ENCODE measurements at places on chromosomes 2 and 18.

GRCh38 chr18:52325997-52326396 is 14.0 kb upstream of the DCC start:
- no peak for DNase-seq

- DNase-seq: no peak
These were observed 346.7 kb downstream of the RAD51AP2 start for GRCh38 chr2:17171446-17172049.

GRCh38 chr2:154696810-154697417 is 1.6 kb upstream of the KCNJ3 start:
- no peak for DNase-seq

DNA sequence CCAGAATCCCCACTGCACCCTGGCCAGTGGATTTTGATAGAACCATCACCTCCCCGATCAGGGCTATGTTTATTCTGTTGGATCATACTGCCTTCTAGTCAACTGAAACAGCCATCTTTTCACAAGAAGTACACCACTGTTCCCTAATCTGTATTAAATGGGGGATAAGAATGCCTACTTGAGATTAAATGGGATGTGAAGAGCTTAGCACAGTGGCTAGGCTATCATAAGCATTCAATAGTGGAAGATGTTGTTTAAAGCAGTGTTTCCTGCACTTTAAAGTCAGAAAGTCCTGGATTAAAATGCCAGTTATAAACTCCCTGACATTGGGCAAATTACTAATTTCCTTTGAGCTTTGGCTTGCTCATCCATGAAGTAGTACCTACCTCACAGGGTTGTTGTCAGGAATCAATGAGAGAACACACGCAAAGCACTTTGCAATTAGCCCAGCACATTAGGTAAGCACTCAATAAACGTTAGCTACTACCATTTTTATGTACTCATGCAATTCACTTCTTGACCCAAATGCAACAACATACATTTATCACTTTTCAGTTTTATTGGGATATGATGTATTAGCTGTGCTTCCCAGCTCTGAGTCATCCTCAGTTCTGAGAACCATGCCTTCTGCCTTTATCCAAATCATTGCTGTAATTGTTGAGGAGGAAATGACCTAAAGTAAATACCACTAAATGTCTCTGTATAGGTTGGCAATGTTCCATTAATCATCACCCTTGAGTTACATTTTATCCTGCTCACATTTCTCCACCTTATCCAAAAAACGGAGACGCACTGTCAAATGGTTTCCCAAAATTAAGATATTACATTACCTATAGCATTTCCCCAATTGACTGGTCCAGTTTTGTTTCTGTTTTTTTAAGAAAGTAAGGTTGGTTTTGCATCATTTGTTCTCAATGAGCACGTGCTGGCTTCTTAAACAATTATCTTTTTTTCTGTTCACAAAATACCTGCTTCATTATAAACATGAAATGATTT is 2.1 kb downstream of the TMEM247 start:
- DNase-seq: no peak

- no peak for DNase-seq
These were observed 63.3 kb upstream of the CSRNP3 start for GRCh38 chr2:165406173-165406572.

DNA sequence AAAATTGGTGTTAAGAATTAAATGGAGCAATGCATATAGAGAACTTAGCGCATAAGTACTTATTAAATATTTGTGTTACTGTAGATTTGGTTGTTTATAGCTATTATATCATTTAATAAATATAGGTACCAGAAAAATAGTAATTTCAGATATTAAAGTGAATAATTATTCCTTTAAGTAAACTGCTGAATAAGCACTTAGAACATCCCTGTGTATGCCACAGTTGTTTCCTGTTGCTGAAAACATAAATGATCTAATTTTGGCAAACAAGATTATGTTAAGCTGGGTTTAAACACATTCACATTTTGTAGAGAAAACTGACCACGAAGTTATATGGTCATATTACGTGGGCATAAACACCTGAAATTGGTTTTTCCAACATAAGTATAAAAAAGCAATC is 388.0 kb upstream of the ZNF804A start:
- no peak for DNase-seq

- no peak for DNase-seq
These were observed 105.1 kb downstream of the NDUFA10 start for GRCh38 chr2:239919774-239920692.

DNA sequence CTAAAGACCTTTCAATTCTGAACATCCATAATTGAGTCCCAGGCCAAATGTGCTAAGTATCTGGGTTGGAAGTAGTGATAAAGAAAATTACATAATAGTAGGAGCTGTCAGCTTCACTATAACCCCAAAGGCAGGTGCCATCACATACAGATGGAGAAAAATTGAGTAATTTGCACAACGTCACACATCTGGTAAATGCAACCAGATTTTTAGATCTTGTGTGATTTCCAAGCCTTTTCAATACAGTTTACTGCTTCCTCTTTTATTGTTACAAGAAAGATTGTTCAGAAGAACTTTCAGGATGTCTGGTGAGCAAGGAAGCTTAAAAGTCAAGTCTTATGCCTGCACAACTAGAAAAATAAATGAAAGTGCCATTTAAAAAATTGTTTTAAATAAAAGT is 62.3 kb downstream of the UBE2E3 start:
- no peak for DNase-seq

DNA sequence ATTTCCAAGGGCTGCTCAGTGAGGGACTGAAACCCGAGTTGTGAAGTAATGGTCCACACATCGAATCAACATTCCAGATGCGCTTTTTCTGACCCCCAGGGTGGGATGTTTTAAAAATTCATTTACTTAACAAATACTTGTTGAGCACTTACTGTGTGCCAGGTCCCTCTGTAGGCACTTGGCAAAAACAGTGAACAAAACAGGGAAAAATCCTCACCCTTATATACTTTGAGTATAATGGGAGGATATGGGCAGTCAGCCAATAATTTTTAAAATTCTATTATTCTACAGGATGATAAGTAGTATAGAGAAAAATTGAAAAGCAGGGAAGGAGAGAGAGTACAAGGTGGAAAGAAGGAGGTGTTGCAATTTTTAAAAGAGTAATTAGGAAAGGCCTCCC is 31.3 kb upstream of the AFTPH start:
- DNase-seq: no peak

DNA sequence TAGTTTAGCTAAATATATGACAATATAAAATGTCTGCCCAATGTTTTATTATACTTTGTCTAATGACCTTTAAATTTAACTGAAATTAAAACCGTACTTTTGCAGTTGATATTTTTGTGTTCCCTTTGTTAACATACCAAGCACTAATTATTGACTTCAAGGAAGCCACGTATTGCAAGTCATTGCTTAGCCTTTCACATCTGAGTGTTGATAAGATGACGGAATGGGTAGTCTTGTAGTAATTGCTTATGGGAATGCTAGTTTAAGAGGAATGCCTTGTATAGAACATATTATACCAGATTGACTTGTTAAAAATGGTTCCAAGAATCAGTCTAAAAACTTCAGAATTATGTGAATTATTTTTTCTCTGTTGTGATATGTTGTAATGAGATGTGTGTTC is 14.0 kb upstream of the ELAC1 start:
- no peak for DNase-seq

- DNase-seq: no peak
These were observed 244.1 kb downstream of the ICOS start for GRCh38 chr2:204180649-204181048.

DNA sequence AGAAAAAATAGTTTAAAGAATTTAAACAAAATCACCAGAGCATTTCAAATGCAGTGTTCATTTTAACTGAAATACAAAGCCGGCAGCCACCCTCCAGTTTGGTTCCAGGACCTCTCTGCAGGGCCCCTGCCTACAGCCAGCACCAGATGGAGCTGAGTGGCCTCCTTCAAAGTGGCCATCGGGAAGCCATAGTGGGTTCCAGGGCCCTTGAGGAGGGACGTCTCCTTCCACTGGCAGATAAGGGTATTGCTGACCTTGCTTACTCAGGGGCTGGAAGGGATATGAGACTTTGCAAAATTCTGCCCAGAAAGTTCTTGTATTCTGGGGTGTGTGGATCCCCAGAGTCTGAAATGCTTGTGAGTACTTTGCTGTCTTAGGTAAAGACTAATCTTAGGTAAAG is 205.2 kb upstream of the APCDD1 start:
- no peak for DNase-seq

- DNase-seq: no peak
These were observed 15.1 kb downstream of the LOXHD1 start for GRCh38 chr18:46641917-46642316.

DNA sequence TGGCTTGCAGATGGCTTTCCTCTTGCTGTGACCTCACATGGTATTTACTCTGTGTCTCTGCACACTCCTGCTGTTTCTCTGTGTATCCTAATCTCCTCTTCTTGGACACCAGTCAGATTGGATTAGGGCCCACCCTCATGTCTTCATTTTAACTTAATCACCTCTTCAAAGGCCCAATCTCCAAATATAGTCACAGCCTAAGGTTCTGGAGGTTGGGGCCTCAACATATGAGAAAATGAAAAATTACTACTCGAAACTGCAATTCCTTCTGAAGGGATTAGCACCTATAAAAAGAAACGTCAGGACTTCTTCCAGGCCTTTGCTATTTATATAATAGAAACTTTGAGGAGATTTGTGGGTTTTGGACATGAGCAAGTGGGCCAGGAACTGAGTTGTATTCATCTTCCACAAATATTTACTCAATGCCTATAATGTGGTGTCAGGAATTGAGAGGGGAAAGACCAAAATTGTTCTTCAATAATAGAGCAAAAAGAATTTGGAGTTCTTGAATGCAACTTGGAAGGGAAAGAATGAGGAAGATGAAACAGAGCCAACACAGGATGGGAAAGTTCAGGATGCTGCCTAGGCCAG is 270.0 kb upstream of the FN1 start:
- no peak for DNase-seq

- no peak for DNase-seq
These were observed 175.2 kb upstream of the SALL3 start for GRCh38 chr18:78804206-78805030.

- DNase-seq: no peak
These were observed 2119.6 kb upstream of the PIK3C3 start for GRCh38 chr18:39835303-39836030.

DNA sequence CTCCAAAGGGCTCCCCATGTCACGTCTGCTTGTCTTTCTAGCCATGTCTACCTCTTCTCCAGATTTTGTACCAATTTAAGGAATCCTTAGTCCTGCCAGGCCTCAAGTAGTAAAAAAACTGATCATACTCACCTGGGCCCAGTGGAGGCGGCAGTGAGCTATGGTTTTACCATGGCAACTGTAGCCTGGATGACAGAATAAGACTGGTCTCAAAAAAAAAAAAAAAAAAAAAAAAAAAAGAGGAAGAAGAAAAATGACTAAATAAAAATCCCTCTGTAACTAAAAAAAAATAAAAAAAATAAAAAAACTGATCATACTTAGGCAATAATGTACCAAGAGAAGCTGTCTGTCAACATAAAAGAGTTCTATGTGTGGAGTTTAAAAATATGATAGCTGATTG is 221.6 kb downstream of the NR4A2 start:
- peak; percentile 46 for DNase-seq

GRCh38 chr2:190535121-190535439 is 558 bp upstream of the NEMP2 start:
- DNase-seq: no peak

GRCh38 chr18:80159713-80160636 is 50.9 kb downstream of the ADNP2 start:
- peak; percentile 49 for DNase-seq

DNA sequence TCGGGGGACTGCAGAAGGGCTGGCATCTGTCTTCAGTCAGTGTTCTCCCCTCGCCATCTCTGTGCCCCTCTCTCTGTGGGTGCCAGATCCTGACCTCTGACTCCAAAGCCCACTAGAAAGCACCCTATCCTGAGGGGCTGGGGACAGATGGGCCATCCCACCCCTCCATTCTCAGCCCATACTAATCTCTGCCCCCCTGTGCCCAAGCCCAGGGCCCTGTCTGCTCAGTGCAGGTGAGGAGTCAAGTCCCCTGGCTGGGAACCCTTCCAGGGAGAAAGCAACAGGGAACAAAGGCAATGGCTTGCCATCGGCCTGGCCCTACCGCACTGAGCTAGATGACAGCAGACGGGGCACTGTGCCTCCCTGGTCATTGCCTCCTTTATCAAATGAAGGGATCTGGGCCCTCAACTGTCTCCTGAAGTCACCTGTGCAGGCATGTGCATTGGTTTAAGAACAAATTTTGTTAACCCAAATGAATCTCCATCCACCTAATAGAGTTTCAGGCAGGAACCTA is 42.7 kb upstream of the ID2 start:
- no peak for DNase-seq

DNA sequence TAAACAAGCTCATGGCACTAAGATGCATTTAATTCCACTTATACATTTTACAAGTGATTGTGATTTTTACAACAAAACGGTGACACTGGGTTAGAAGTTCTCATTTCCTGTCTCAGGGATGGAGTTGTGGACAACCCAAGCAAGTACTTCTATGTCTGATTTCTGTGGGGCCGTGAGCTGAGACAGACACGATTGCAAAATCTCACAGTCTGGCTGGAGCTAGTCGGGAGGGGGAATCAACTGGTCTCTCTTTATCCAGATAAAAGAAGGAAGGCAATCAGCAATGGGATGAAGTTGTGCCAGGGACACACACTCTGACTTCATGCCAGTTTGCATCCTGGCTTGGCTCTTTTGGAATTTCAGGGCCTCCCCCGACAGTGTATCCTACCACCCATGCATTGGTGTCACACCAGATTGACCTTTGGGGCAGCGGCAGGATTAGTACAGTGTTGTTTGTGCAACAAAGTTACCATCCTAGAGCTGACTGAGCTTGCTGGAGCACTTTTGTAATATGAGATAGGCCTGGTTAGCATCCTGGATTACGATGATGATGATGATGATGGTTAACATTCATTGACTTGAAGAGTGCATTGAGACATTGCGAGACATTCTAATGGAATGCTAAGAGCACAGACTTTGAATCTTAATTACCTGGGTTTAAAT is 98.8 kb downstream of the CTAGE1 start:
- no peak for DNase-seq

GRCh38 chr2:230935130-230935430 is 10.0 kb upstream of the GPR55 start:
- DNase-seq: no peak

- no peak for DNase-seq
These were observed 32.0 kb downstream of the NEDD4L start for GRCh38 chr18:58076052-58076451.

DNA sequence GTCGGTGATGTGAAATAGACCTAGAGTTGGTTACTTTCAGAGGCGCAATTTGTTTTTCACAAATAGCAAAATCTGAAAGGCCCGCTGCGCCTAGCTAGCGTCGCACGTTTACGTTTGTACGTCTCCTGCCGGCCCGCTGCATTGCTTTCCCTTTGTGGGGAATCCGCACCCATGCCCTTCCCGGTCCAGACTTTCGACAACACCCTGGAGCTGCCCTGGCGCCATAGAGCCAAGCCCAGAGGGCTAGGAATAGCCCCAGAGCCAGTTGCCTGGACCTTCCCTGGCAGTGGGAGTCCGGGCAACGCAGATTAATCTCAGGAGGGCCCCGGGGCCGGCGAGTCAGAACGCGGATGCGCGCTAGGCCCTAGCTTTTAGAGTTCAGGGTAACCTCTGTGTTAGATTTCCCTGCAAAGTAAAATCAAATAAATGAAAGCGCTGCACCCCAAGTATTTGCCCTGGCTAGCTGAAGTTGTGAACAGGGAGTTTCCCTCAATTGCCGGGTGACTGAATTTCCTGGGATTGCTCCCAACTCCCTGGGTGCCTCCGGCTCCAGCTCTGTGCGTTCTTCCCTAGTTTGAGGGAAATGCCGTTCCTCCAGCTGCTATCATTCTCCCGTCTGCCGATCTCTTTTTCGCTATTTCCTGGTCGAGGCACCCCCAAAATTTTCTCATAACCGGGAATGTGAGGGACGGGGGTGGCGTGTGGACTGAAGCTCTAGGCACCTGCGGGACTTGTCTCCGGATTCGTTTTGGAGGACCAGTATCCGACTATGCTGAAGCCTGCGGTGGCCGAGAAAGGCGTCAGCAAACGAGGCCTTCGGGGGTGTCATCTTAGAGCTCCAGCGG is 1.2 kb upstream of the EN1 start:
- DNase-seq: no peak

Measured in activated CD8-positive, alpha-beta T cell treated with anti-CD3 and anti-CD28 coated beads for 36 hours (primary cell).